ENCODE measurements at places on chromosomes 16 and 17.

- DNase-seq: no peak
Measured at GRCh38 chr16:66895689-66895979, 15.3 kb downstream of the PDP2 start.

- peak; percentile 34 for DNase-seq
Measured at GRCh38 chr17:42618442-42619150, 9.1 kb downstream of the TUBG1 start.

DNA sequence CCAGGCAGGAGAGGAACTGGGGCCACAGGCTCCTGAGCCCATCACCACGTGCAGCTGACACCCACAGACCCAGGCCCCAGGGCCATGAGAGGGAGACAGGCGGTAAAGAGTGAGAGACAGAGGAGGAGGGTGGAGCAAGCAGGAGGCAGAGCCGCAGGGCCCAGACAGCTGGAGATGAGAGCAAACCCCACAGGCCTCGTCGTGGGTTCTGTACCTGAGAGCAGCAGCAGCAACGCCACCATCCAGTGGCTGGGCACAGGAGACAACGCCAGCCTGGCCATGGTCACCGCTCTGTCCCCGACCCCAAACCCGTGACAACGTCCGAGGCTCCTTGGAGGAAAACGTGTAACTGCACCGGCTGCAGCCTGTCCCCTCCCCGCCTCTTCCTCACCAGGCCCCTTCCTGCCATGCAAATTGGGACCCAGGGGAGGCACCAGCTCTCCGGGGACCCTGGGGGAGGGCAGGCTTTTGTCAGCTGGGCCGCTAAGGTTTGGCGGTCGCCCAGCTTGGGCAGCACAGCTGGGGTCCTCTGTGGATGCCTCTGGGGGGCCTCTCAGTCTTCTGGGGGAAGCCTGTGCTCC is at the start of gene CD79B:
Gene CD79B (minus strand): TSS at position 351 of the 581 bp plus-strand sequence. CDS start 70 bp downstream, at position 281.
- DNase-seq: no peak

GRCh38 chr17:9421525-9421924 is 154.1 kb downstream of the STX8 start:
- no peak for DNase-seq

GRCh38 chr16:15482068-15482747 is 47.8 kb downstream of the BMERB1 start:
- DNase-seq: no peak

DNA sequence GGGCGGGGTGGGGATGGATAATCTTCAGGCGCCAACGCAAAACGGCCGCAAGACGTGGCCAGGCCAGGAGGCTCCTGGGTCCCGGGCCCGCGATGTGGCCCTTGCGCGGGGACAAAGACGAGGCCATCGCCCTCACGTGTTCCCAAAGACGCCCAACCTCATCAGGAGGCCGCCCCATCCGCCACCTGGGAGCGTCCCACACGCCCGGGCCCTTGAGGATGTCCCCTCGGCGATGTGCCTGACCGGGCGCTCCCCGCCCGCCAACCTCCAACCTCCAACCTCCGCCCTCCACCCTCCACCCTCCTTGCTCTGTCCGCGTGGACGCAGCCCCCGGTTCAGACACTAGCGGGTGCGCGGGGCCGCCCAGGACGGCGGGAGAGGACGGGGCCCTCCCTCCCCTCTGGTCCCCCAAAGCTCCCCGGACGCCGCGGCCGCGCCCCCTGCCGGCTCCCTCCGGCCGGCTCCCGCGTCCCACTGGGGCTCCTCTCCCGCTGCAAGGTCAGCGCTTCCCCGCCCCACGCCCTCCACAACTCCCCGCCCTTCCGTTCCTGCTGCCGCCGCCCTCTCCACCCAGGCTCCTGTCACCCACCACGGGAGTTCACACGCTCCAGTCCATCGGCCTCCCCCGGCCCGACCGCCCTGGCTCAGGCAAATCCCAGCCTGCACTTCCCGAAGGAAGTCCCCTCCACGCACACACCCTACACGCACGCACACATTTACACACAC is 250.8 kb upstream of the RPL38 start:
- no peak for DNase-seq

DNA sequence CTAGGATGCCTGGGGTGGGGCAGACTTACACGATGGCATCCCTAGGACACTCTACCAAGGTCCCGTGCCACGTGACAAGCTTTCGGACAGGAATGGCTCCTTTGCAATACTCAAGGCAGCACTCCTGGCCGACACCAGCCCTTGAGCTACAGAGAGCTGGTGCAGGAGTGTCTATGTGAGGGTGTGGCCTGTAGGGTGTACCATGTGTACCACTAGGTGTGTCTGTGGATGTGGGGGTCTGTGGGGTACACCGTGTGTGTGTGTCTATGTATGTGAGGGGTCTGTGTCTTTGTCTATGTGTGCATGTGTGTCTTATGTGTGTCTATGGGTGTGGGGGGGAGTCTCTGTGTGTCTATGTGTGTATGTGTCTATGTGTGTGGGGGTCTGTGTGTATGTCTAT is 1.9 kb upstream of the TLE7 start:
- DNase-seq: peak; percentile 1

- no peak for DNase-seq
Measured at GRCh38 chr16:17481736-17482135, 11.0 kb upstream of the XYLT1 start.

DNA sequence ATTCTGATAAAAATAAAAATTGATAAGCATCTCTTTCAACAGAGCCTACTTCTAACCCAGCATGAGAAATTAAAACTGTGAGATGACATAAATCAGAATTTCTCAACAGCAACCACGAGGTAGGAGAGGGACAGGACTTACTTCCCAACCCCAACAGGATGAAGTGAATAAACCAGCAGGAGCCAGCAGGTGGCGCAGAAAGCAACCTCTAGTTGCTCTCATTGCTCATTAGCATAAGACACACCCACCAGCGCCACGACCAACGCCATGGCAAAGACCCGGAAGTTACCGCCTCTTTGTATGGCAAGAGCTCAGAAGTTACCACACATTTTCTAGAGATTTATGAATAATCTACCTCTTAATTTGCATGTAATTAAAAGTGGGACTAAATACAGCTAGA is 189.4 kb upstream of the CDH8 start:
- peak; percentile 27 for DNase-seq

- DNase-seq: no peak
Measured at GRCh38 chr16:74143171-74143570, 153.4 kb upstream of the PSMD7 start.

DNA sequence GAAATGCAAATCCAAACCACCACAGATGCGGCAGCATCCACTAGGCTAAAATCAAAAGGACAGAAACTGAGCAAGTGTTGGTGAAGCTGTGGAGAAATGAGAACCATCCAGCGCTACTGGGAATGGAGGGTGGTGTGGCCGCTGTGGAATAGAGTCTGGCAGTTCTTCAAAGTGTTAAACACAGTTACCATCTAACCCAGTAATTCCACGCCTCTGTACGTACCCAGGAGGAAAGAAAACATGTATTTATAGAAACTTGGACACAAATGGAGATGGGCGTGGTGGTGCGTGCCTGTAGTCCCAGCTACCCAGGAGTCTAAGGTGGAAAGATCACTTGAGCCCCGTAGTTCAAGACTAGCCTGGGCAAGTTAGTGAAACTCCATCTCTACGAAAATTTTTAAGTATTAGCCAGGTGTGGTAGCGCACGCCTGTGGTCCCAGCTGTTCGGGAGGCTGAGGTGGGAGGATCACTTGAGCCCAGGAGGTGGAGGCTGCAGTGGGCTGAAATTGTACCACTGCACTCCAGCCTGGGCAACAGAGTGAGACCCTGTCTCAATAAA is 11.6 kb downstream of the SLC25A10 start:
- DNase-seq: no peak

GRCh38 chr17:65630502-65630901 is 69.1 kb upstream of the AXIN2 start:
- no peak for DNase-seq

- no peak for DNase-seq
Measured at GRCh38 chr17:72171703-72172667, 51.2 kb downstream of the SOX9 start.

GRCh38 chr17:43774304-43775250 is 4.2 kb downstream of the DUSP3 start:
- DNase-seq: no peak

DNA sequence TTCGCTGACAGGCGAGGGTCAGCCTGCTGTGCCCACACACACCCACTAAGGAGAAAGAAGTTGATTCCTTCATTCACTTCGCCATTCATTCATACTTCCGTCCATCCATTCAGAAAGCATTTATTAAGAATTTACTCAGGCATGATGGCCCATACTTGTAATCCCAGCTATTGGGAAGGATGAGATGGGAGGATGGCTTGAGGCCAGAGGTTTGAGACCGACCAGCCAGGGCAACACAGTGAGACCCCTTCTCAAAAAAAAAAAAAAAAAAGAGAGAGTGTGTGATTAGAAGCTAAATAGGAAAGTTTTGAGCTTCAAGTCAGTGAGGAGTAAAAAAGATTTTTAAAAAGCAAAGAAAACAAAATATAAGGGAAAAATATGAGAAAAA is 8.7 kb downstream of the CES2 start:
- no peak for DNase-seq

DNA sequence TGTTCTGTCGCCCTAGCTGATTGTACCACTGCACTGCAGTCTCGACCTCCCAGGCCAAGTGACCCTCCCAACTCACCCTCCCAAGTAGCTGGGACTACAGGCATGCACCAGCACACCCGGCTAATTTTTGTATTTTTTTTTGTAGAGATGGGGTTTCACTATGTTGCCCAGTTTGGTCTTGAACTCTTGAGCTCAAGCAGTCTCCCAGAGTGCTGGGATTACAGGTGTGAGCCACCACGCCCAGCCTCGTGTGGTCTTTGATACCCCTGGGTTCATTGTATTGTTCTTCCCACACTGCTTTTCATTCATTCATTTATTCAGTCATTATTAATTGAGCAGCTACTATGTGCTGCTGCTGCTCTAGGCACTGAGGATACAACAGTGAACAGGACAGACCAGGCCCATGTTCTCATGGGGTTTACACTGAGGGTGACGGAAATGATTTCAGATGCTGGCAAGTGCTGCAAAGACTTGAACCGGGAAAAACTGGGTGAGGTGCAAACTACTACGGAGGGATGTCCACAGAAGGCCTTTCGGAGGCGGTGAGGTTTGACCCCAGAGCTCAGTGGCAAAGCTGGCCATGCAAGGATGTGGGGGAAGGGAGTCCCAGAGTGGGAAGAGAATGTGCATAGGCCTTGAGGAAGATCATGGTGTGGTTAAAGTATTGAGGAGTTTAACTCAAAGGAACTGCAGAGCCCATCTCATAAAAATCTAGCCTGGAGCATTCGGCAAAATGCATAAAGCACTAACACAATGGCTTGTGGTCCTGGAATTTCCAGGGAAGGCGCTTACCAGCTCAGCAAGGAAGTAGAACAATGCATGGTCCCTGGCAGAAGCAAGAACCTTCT is 10.9 kb downstream of the ABCC1 start:
- no peak for DNase-seq

- no peak for DNase-seq
Measured at GRCh38 chr17:10605221-10605783, 51.8 kb downstream of the MYH3 start.

DNA sequence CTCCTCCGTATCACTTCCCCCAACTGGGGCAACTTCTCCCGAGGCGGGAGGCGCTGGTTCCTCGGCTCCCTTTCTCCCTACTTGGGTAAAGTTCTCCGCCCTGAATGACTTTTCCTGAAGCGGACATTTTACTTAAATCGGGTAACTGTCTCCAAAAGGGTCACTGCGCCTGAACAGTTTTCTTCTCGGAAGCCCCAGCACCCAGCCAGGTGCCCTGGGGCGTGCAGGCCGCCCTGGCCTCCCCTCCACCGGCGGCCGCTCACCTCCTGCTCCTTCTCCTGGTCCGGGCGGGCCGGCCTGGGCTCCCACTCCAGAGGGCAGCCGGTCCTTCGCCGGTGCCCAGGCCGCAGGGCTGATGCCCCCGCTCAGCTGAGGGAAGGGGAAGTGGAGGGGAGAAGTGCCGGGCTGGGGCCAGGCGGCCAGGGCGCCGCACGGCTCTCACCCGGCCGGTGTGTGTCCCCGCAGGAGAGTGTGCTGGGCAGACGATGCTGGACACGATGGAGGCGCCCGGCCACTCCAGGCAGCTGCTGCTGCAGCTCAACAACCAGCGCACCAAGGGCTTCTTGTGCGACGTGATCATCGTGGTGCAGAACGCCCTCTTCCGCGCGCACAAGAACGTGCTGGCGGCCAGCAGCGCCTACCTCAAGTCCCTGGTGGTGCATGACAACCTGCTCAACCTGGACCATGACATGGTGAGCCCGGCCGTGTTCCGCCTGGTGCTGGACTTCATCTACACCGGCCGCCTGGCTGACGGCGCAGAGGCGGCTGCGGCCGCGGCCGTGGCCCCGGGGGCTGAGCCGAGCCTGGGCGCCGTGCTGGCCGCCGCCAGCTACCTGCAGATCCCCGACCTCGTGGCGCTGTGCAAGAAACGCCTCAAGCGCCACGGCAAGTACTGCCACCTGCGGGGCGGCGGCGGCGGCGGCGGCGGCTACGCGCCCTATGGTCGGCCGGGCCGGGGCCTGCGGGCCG is 1.6 kb downstream of the HIC1 start:
- peak; percentile 49 for DNase-seq

GRCh38 chr16:84672276-84673202 is 24.2 kb downstream of the KLHL36 start:
- DNase-seq: peak; percentile 57

- no peak for DNase-seq
Measured at GRCh38 chr17:20128036-20128667, 119.0 kb downstream of the SPECC1 start.

DNA sequence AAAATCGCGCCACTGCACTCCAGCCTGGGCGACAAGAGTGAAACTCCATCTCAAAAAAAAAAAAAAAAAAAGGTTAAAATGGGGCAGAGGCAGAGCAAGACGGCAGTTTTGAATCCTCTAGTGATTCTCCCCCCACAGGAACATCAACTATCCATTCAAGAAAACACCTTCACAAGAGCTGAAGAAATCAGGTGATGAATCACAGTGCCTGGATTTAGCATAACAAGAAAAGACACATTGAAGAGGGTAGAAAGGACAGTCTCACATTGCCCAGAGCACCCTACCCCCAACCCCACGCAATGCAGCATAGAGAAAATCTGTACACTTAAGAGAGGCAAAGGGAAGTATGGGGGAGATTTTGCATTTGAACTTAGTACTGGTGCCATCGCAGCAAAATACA is 28.8 kb upstream of the RNF43 start:
- no peak for DNase-seq

DNA sequence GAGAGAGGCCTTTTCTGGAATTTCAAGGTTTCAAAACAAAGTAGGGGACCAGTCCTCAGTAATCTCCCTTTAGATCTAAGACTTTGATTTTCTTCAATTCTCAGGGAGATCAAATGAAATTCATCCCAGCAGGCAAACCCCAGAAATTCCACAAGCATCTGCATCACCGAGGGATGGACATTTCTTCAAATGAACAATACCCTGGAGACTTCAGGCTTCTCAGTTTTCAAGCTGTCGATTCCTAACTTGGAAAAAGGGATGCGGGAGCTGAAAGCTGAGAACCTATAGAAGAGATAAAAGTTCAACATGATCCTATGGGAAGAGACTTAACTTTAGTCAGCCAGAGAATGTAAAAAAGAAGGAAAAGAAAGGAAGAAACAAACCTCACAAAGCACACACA is 296.9 kb upstream of the CDH5 start:
- DNase-seq: no peak

GRCh38 chr17:19610879-19611278 is 37.7 kb upstream of the ALDH3A2 start:
- DNase-seq: no peak
